Mesenchymal stem cell (in vitro differentiated cells and primary cell): ENCODE measurements at places on chromosomes 11 and 22.

DNA sequence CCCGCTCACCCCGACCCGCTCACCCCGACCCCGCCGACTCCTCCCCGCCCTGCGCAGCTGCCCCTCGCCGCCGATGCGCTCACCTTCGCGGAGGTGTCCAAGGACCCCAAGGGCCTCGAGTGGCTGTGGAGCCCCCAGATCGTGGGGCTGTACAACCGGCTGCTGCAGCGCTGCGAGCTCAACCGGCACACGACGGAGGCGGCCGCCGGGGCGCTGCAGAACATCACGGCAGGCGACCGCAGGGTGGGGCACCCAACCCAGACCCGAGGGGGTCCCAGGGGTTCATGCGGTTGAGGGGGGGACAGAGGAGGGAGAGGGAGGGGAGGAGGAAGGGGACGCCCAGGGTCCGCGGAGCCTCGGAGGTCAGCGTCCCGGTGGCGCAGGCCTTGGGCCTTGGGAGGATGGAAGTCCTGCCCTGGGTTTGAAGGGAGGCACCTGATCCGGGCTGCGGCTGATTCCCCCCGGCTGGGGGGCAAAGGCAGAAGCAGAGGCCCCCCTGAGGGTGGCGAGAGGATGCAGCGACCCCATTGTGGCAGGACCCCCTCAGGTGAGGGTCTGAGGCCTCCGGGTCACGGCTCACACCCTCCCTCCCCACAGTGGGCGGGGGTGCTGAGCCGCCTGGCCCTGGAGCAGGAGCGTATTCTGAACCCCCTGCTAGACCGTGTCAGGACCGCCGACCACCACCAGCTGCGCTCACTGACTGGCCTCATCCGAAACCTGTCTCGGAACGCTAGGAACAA lies 9.2 kb downstream of the PKP3 start:
- DNase-seq: no peak

GRCh38 chr11:34493926-34494595 lies 19.5 kb downstream of the ELF5 start:
- DNase-seq: no peak

GRCh38 chr11:47062736-47063135 lies 113.9 kb downstream of the ARFGAP2 start:
- DNase-seq: no peak

GRCh38 chr22:40002935-40003715 lies 8.4 kb downstream of the FAM83F start:
- DNase-seq: no peak

DNA sequence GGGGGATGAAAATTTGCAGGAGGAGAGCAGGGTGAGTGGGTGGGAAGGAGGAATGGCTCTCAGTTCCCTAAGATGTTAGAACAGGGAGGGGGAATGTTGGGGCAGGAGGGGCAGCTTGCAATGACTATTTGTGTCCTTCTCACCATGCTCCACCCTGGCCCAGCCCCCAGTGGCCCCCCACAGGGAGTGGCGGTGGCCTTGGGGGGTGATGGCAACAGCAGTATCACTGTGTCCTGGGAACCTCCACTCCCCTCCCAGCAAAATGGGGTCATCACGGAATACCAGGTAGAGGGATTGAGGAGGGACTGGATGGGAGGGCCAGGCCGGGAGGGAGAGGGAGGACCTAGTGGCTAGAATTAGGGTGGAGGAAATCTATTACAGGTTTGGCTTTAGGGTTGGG lies 10.2 kb downstream of the ROBO3 start:
- no peak for DNase-seq

DNA sequence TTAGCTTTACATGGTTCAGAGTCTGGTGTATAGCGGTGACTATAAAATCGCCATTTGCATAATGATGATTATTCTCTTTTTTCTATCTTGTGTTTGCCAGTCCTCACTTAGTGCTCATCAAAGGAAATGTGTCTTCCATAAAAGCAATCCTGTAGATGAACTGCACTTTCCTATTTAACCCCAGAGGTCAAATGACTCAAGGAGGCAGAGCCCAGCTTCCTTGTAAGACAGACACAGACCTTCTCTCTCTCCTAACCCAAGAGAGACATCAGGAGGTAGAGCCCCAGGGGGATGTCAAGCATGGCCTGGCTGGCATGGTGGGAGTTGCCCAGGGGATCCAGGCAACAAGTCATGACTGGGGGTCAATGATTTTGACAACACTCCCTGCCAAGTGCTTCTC lies 46.9 kb upstream of the CRTAM start:
- DNase-seq: peak; percentile 67

DNA sequence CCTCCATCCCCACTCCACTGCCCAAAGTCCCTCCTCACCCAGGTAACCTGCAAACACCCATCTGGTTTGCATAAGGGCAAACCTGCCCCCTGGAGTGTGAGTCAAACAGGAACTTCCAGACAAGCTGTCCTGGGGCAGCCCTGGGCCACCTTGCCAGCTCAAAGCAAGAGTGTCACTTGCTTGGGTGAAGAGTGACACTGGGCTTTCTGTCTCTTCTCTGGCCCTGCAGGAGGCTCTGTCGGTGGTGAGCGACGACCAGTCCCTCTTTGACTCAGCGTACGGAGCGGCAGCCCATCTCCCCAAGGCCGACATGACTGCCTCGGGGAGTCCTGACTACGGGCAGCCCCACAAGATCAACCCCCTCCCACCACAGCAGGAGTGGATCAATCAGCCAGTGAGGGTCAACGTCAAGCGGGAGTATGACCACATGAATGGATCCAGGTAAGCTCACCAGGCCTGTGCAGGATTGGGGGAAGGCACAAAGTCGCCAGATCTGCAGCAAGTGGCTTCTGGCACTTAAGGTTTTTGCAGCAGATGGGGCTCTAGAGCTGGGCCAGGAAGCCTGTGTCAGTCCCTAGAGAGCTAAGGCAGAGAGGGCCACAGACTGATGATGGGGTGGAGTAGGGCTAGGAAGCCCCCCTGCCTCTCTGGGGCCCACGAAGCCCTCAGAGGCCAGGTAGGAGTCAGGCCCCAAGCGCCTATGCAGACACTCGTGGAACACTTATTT lies 64.2 kb downstream of the FLI1 start:
- DNase-seq: no peak

- peak; percentile 79 for DNase-seq
Measured at GRCh38 chr11:95585069-95585751, 204.4 kb downstream of the FAM76B start.

DNA sequence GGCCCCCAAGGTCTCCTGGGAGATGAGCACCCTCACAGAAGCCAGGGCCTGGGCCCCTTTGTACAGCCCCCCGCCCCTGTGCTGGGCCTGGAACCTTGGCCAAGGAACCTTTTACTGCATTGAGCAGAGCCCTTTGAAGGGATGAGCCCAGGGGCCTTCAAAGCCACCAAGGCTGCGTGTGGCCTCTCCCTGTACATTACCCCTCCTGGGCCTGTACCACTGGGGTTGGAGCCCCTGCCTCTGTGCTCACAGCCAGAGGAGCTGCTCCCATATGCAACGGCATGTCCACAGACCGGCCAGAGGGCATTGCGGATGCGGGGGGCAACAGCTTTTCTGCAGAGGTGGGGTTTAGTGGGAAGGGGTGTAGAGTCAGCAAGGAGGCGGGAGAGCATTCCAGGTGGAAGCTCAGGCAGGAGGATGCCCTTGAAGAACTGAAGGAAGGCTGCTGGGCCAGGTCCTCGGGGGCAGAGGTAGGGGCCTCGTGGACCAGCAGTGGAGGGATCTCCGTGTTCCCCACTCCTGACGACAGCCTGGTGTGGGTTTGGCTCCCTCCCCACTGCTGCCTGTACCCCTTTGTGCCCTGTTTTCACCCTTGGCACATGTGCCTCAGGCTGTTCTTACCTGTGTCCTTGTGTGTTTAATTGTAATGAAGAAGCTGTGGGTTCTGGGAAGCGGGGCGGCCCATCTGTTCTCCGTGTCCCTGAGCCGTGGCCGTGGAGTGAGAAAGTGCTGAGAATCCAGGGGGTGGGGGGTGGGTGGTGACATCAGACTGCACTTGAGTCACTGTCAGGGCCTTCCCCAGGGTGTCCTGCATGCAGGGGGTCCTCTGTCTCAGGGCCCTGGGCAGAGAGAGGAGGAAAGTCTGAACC lies 46.9 kb downstream of the ARHGAP8 start:
- no peak for DNase-seq

DNA sequence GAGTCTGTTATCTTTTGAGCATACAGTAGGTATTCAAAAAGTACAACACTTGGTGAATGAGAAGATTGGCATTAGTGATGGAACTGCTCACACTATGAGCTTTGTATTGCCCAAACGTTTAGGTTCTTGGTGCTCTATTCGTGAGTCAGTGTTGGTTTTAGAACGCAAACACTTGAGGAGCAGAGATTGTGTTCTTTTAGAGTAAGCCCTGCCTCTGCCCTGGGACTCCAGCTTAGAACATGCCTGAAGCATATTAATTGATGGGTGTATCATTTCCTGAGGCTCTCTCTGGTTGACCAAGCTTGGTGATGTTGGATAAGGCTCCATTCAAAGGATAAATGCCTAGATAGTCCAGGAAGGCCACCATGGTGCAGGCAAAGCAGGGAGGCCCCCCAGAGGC lies 10.9 kb downstream of the MTNR1B start:
- DNase-seq: no peak

GRCh38 chr11:95487391-95487790 lies 256.4 kb upstream of the SESN3 start:
- DNase-seq: no peak

DNA sequence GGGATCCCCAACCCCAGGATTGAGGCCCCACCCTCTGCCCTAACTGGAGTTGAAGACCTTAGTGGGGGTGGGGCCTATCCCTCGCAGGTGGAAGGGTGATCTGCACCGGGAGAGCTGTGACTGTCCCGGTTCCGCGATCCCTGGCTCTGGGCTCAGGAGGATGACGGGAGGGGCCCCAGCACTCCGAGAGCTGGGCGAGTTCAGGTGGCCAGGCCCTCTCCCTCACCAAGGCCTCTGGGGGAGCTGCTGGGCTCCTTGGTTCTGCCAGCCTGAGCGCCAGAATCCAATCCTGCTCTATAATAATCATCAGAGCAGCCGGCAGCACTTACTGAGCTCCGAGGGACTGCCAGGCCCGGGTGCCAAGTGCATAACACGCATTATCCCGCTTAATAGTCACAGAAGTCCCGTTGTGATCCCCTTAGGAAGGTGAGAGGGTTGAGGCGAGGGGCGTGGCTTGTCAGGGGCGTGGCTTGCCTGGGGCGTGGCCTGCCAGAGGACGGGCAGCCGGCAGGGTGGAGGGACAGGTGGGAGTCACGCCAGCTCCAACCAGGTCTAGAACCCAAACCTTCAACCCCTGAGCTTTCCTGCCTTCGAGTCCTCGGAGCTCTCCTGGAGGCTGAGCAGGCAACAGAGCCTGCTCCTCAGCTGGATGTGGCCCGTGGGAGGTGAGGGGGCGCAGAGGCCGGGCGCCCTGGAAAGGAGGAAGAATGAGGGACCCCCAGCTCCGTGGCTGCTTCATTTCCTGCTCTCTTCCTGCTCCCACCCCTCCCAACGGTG lies 7.3 kb upstream of the SYT7 start:
- DNase-seq: no peak

DNA sequence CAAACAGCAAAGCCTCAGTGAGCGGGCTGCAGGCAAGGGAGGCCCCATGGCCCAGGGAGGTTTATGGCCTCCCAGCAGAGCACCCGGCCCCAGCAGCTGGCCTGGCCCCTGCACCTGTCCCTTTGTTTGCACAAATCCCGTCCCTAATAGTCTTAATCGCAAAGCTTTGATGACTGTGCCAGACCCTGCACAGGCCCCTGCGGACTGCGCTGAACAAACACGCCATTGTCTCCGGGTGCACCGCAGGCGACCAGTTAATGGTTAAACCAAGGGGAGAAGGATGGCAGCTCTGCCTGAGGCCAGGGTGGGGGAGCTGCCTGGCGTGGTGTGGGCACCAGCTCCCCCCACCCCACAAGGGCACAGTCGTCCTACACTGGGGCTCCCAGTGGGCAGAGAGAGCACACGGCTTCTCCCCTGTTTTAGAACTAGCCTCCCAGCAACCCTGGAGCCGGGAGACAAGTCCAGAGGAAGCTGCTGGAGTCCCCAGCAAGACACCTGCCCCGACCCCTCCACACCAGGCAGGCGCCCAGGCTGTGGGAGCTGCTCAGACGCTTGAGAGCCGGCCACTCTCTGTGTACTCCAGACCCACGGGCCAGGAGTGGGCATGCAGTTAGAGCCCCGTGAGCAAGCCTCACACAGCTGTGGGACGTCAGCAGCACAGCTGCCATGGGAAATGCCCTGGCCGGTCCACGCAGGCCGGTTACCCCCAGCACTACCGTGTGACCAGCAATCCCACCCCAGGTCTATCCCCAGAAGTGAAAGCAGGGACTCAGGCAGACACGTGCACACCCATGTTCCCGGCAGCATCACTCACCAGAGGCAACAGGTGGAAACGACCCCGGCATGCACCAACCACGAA lies 39.7 kb upstream of the TH start:
- no peak for DNase-seq

- no peak for DNase-seq
Measured at GRCh38 chr22:29150701-29151100, 55.0 kb upstream of the EMID1 start.

GRCh38 chr11:112440518-112440917 lies 179.9 kb upstream of the PLET1 start:
- DNase-seq: no peak

- DNase-seq: no peak
Measured at GRCh38 chr22:50548921-50549790, 3.5 kb downstream of the KLHDC7B start.

DNA sequence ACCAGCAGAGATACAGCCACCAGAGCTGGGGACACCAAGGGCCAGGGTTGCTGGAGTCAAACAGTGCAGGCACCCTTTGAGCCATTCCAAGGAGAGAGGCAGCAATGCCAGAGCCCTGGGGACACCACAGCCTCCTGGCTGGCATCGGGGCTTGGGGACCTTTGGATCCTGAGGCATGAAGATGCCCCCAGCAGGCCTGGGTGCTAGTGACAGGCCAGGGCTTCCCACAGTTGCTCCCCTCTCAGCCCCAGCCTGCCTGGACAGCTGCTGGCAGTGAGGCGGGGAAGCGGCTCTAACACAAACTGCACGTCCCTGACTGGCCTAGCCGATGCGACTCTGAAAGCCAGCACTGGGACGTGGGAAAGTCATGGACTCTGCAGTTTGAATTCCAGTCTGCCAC lies 2.7 kb downstream of the CD5 start:
- no peak for DNase-seq

- DNase-seq: no peak
Measured at GRCh38 chr11:32187111-32187510, 96.2 kb downstream of the RCN1 start.

DNA sequence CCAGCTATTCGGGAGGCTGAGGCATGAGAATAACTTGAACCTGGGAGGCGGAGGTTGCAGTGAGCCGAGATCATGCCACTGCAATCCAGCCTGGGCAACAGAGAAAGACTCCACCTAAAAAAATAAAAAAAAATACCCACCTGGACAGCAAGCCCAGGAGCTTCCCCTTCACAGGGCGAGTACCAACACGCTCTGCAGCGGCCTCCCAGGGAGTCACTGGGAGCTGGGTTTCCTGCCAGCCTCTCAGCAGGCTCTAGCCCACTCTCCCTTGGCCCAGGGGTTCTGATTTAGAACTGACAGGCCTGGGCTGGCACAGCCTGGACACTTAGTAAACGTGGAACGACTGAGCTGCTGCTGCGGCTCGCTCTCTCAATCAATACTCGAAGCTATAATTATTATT lies 2.0 kb upstream of the CABP7 start:
- DNase-seq: no peak

GRCh38 chr22:49936018-49936972 lies 17.9 kb downstream of the CRELD2 start:
- peak; percentile 94 for DNase-seq
